ENCODE measurements at places on chromosomes 4 and X.

DNA sequence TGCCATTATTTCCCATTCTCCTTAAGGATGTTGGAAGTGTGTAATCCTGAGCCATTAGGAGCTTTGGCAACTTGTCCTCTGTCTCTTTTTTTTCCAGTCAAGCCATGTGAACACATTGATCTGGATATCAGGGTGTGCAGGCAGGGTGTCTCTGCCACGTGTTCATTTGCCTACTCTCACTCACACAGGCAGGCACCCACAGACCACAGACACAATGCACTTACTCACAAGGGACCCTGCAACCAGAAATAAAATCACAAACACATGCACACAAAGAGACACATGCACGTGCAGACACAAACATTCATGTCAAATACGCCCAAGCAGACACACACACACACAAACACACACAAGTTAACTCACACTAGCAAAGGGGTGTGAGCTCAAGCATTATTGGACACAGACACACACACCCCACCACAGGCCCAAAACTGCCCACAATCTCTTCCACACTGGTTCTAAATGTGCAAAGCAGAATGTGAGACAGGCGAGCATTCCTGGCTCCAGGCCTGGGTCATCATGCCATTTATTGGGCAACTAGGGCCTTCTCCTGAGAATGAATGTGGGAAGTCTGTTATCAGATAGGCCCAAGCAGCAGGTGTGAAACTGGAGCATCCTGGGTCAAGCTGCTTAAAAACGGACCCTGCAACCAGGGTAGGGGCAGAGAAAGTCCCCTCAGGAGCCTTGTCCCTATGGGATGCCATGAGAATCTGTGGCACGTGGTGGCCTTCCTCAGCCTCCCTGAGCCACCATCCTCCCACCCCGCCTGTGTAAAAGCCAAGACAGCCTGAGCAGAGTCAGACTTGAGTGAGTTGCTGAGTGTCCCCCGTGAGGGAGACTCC, 63.4 kb downstream of the NBDY start:
- no peak for DNase-seq

DNA sequence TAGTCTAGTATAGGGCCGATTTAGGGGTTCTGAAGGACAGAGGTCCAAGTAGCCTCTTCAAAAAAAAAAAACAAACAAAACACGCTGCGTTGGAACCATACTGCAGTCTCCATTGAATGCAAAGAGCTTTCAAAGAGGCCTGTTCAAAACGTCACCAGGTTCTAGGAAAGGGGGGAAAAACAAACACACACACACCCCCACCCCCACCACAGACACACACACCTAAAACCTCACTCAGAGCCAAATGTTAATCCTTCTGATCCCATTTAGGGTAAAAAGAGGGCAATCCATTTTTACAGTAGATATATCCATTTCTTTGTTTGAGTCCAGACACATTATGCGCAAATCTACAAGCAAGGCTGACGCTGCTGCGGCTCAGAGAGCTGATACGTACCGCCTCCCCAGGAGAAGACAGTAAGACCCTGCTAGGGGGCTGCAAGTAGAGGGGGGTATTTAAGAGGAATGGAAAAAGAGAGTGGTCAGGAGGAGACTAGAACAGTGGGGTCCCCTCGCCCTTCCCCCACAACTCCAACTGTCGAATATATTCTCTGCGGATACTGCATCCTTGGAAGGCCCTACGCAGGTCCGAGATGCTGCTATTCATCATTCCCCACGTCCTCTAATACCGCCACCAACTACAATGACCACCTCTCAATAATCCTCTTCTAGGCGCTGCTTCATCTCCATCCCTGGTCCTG, 1.3 kb downstream of the NKRF start:
- DNase-seq: no peak

GRCh38 chr4:144818136-144818535, 172.2 kb downstream of the HHIP start:
- DNase-seq: no peak

GRCh38 chr4:19791422-19792123, 460.1 kb upstream of the SLIT2 start:
- DNase-seq: no peak

Data from left ventricle myocardium inferior (tissue), 1 donor.